ENCODE measurements at places on chromosomes 4 and X.

GRCh38 chrX:143601809-143602208 lies 34.1 kb downstream of the SLITRK4 start:
- no peak for DNase-seq

GRCh38 chrX:101957174-101957573 lies 25.3 kb upstream of the ZMAT1 start:
- DNase-seq: no peak

DNA sequence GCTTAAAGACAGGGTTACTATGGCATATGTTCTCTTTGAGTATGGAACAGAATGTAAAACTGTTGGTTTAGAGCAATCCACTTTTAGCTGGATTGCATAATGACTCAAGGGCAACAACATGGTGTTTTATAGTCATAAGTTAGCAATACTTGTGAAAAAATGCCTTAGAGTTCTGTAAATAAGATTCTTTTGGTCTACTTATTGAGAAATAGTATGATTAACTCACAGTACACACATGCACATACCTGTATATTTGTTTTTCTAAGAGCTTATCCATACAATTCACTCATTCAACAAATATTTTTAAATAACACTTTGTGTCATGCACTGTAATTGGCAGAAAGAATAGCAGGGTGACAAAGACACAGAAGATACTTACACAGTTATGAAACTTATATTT lies 1415.5 kb downstream of the PCDH7 start:
- DNase-seq: no peak

DNA sequence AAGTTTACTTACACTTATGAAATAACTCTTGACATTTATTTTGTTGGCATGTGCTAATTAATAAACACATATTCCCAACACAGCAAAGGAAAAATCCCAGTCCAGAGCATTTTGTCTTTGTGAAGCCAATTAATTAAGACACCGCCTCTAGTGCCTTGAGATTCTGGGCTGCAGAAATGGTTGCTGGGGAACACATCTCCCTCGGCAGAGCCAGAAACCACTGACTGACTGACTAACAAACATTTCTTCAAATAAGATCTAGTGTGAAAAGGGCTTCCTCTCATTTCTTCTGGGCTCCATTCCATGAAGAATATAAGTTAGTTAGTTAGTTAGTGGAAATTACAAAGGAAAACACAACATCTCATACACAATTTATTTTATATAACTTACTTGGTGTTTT lies 28.4 kb upstream of the NAP1L5 start:
- DNase-seq: no peak

- DNase-seq: no peak
Observed at GRCh38 chr4:1404573-1405253, 1.5 kb downstream of the NKX1-1 start.

GRCh38 chrX:132631579-132632232 lies 142.9 kb upstream of the MBNL3 start:
- DNase-seq: no peak

DNA sequence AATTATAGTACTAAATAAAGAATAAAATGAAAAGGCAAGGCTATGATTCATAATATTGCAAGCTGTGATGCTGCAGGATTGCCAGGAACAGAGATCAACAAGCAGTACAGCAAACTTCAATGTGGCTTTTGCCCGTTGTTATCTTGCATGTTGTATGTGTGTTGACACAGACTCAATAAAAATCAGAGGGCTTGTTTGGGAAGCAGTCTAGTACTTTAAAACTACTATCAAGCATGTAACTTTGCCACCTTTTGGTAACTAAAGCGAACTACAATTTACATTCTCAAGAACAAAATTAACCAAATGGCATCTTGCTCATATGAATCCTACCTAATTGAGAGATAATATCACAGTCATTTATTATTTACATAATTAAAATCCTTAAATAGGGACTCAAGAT lies 79.8 kb upstream of the GPM6A start:
- DNase-seq: no peak

GRCh38 chr4:113179996-113180395 lies 130.5 kb downstream of the ANK2 start:
- DNase-seq: no peak

- DNase-seq: no peak
Observed at GRCh38 chr4:140790171-140790570, 34.0 kb upstream of the TBC1D9 start.

DNA sequence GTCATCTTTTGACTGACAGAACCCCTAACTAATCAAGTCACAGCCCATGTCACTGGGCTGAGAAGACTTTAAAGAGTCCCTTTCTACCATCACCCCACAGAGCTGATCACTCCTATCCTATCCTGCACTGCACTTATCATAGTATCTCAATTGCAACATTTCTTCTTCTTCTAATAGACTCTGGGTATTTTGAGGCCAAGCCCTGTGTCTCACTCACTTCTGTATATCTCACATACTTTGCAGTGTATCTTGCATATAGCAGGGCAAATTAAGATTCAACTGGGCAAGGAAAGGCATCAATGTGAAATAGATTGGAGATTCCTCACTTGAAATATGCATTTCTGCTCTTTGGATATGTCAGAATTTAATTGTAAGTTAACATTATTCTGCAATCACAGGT lies 531.5 kb upstream of the SLIT2 start:
- DNase-seq: no peak

GRCh38 chrX:15909605-15910004 lies 55.0 kb upstream of the AP1S2 start:
- no peak for DNase-seq

DNA sequence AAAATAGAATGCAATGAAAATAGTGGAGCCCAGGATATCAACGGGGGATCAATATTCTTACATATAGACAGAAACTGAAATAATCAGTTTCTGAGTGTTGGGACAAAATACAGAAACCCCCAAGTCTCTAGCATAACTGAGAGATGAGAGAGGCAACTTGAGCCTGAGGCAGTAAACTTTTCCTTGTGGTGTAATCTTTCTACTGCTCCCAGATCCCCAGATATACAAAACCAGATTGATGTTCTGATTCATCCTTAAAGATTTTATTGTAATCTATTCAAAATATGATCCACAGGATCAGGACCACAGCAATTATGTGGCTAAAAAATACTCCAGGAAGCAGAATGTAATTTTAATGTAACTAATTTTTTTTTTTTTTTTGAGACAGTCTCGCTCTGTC lies 2282.6 kb downstream of the ARAP2 start:
- DNase-seq: no peak

DNA sequence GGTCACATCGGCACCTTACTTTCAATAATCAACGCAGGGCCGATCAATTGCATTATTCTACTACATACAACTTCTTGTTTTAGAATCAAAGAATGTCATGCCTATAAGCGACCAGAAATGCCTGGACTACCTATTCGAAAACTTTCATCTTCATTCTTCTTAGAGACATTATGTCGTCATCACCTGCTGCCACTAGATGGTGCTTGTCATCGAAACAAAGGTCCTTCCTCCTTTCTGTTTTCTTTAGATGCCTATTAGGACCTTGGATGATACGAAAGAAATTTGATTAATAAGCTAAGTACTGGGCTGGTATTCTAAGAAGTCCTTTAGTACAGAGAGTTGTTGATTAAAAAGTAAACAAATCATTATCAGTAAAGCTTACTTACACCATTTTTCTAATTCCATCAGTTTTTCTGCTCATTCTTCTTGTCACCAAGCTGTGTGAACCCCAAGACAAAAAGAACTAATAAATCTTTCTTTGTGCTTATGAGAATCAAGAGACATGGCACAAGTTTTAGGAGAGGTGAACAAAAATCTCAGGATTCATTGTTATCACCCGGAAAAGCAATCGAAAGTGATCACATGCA lies 154.5 kb upstream of the SLC4A4 start:
- DNase-seq: peak; percentile 9

GRCh38 chr4:25117274-25117673 lies 43.0 kb downstream of the SEPSECS start:
- DNase-seq: no peak

DNA sequence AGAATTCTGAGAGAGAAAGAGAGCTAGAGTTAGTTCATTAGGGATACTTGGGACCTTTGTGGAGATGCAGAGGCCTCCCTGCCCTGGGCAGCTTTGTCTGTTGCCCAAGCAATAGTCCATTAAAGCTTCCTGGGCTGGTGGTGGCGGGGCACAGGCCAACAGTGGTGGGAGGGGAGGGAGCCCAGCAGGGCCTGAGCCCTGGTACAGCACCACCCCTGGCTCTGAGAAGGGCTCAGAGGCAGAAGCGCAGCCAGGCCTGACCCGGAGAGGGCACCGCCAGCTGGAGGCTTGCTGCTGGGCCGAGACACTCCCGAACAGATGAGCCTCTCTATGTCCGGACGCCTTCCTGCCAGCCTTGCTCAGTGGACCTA lies 65.3 kb downstream of the EFNB1 start:
- DNase-seq: no peak

DNA sequence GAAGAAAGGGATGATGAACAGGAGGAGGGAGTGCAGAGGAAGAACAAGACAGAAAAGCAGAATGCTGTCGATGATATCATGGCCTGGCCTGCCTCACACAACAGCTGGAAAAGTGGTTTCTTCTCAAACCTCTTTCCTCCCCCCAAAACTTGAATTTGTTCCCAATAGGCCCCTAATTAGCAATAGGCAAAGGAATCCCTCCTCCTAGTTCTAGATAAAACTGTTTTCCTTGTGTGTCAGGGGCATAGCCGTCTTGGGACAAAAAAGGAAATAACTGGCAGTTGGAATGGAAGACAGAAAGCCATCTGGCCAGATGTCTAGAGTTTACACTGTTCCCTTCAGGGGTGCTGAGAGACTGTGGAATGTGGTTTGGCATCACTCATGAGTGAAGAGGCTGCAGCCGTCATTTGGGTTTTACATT lies 177.8 kb upstream of the C1QTNF7 start:
- no peak for DNase-seq

DNA sequence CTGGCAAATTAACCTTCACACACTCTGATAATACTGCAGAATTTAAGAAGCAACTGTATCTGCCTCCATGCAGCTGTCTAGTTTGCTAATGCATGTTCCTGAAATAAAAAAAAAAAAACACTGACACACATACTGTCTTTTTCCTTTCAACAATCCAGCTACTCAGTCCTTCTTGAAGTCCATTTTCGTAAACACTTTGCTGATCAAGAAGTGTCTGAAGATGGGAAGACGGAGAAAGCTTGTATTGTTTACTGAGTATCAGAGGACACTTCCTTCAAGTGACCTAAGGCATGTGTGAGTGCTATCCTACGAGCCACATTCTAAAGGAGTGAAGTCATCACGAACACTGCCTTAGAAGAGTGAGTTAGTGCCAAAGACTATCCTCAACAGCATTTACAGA lies 82.6 kb downstream of the LUZP4 start:
- DNase-seq: no peak

GRCh38 chrX:75115707-75116413 lies 40.2 kb downstream of the ABCB7 start:
- DNase-seq: no peak

GRCh38 chrX:108167211-108167872 lies 75.8 kb downstream of the ATG4A start:
- no peak for DNase-seq

- peak; percentile 3 for DNase-seq
Observed at GRCh38 chr4:147157860-147158701, 212.4 kb upstream of the TTC29 start.

DNA sequence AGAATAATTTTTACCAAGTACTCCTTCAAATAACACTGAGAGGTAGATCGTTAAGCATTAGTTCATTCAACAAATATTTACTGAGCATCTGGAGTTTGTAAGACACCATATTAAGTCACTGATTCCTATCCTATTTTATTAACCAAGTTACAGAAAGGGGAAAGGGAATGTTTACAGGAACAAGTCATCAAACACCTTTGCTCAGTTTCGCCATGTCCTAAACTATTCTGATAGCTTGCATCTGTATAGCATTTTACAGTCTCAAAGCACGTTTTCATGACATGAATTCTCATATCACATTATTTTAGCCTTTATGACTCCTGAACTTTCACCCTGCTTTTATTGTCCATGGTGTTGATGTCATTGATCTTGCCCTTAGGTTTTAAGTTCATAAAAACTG lies 89.2 kb downstream of the AREG start:
- no peak for DNase-seq

DNA sequence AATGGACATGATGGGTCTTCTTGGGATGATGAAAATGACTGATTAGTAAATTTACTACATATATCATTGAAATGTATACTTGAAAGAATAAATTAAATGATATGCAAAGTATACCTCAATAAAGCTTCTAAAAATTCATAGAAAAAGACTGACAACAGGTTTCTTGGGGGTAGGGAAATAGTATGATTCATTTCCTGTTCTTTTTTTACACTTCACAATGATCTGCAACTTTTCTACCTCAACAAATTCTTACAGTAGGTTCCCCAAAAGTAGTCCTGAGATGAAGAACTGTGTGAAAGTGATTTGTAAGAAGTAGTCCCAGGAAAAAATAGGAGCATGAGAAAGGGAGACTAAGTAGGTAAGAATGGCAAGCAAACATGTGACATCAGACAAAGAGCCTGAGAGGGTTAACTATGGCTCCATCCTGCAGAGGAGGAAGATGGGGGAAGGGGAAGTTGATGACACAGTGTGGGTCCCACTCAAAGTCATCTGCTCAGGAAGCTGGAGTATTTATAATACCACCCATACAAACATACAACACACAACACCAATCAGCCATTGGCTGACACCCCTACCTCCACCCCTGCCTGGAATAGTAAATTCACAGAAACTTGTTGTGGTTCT lies 73.9 kb downstream of the ARHGAP6 start:
- peak; percentile 23 for DNase-seq

- no peak for DNase-seq
Observed at GRCh38 chr4:16351161-16351560, 124.9 kb upstream of the TAPT1 start.

GRCh38 chr4:186563761-186564160 lies 8.4 kb upstream of the MTNR1A start:
- DNase-seq: no peak

DNA sequence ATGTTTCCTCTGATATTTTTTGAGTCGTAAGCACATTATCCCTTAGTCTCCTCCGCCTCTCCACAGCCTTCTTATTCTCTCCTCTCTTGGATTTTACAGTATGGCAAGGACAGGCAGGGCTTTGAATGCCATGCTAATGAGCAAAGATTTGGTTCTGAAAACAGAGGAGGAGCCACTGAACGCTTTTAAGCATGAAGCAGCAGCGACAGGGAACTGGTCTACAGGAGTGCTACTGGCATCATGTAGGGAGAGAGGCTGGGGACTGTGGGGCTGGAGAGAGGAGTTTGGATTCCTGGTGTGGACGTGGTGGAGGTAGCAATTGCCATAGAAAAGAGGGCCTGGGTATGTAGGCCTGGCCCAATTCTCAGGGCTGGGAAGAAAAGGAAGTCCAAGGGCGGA lies 4.6 kb upstream of the CD99L2 start:
- no peak for DNase-seq
